HuH-7 (cell line): ENCODE measurements at places on chromosomes 1 and 21.

DNA sequence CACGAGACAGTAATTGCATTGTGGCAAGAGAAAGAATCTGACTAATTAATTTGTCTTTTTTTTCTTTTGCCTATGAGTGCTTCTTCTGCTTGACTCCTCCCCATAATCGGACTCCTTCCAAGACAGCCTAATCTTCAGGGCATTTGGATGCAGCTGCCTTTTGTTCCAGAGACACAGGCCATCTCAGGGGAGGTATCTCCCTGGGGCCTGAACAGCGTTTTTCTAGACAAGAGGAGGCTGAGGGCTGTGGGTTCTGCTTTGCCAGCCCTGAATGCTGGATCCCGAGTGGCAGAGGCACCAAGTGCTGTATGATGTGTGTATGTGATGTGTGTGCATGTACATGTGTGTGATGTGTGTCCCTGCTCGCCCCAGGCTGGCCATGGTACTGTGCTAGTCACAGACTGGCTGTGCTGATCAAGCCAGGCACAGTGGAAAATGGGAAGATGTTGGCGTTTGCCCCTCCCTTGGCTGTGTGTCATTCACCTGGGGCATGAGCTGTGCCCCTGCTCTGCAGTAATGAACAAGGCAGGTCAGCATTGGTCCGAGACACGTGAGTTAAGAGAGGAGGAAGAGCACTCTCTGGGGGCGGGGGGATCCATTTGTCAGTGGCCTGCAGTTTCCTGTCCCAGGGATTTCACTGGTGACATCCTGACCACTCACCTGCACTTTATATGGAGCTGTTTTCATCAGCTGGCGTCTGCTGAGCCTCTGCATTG lies 77.2 kb downstream of the ADARB1 start:
- DNase-seq: no peak

DNA sequence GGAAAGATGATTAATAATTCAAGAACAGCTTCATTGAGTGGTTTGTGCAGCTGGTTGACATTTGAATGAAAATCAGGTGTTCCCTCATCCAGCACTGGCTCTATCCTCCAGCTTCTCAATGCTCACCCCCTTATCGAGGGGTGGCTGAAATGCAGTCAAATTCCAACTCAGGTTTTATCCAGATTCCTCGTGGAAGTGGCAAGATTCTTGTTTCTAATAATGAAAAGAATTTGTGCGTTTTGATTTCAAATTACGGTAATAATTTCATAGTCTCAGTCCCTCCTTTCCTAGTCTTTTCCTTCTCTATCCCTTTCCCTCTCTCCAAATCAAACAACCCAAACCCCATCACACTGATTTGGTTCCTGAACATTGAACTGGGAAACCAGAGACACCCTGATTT lies 3.1 kb downstream of the CNIH3 start:
- DNase-seq: no peak

DNA sequence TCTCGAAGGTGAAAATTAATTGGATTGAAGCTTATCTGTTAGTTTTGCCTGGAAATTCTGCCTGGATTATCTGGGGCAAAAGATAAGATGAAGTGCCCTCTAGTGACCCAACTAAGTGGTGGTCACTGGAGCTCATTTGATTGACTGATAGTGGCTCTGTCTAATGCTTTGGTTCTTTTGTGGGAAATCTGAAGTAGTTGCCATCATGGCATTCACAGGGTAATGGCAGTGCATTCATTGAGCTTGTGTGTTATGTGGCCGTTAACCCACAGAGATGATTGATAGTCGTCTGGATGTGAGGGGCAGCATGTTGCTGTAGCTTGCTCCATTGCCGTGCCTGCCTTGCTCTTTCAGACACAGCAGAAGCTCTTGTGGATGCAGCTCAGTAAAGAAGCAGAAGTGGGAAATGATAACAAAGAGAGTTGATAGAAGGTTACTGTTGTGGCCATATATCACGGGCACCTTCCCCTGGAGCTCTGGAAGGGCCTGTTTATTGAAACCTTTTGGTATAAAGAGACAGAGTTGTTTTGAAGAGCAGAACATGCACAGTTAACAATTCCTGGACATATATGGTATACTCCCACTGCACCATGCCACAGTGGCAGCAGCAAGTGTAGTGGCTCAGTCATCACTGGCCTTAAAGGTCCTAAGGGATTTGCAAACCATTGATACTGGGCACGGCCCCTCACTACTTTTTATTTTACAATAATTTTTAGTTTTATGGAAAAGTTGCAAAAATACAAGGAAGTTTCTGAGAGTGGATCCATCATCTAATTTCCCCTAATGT lies 42.0 kb downstream of the CXADR start:
- peak; percentile 26 for DNase-seq

- no peak for DNase-seq
Measured at GRCh38 chr1:240804475-240804874, 192.5 kb upstream of the GREM2 start.

GRCh38 chr1:213680677-213681325 lies 307.0 kb upstream of the PROX1 start:
- no peak for DNase-seq

- DNase-seq: peak; percentile 81
Measured at GRCh38 chr1:15584489-15585363, at the start of gene AGMAT. Gene AGMAT, minus strand, starts transcription at chr1:15585051. Its CDS starts 84 bp downstream, at chr1:15584967.

DNA sequence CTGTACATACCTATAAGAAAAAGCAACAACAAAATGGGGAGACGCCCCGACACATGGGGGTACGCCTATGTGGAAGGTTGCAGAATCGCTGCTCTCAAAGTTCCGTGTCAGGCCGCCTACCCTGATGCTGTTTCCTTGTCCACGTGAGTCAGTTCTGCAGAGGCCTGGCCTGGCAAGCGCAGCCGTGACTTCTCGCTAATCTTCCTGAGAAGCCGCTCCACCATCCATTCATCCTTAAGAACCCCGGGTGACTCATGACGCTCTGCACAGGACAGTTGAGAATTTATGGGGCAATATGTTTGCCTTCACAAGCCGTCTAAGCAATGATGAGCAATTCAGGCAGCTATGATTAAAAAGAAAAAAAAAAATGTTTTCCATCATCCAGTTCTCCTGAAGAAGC lies 122.3 kb upstream of the TMPRSS2 start:
- DNase-seq: no peak

GRCh38 chr1:72230746-72231145 lies 51.6 kb downstream of the NEGR1 start:
- no peak for DNase-seq

- DNase-seq: no peak
Measured at GRCh38 chr1:42961312-42962091, 2.8 kb upstream of the SLC2A1 start.

- no peak for DNase-seq
Measured at GRCh38 chr1:232333419-232333767, 296.5 kb downstream of the SIPA1L2 start.

- DNase-seq: no peak
Measured at GRCh38 chr1:77781683-77782082, 2.2 kb downstream of the MIGA1 start.

DNA sequence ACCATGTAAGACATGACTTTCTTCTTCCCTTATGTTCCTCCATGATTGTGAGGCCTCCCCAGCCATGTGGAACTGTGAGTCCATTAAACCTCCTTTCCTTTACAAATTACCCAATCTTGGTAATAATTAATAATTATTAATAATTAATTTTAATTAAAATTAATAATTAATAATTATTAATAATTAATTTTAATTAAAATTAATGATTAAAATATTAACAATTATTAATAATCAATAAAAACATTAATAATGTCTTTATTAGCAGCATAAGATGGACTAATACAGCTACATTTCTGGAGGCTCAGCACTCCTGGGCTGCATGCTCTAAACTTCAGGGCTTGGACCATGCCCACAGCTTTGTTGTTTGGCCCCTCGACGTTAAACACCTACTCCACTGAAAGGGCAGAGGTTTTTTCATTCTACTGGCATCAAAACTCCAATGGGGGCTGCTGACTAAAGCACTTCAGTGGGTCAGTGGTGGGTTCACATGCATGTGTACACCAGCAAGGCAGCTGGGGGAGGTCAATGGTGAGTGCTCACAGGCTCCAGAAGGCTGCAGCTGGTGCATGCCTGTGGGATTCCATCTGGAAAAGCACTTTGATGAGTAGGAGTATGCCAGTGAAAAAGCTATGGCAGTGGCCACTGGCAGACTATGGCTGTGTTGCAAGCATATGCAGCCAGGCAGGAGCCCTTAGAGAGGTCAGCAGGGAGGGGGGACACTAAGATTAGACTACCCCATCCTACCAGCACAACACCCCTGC lies 561.3 kb downstream of the NCAM2 start:
- DNase-seq: no peak

DNA sequence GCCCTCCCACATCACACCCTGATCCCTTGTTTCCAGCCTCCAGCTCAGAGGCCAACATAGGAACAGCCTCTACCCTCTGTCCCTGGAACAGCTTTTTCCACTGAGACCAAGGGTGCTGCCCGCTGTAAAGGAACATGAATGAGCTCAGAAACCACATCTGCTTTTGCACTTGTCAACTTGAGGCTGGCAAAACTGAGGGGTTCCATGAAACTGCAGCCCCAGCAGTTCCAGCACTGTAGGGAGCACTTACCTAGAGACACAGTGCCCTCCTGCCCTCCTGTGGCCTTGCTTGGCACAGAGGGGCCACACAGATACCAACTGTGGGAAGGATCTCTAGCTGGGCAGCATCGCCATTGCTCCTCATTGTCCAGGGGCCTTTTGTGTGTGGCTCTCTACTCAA lies 51.7 kb downstream of the ITPKB start:
- no peak for DNase-seq

GRCh38 chr1:36657826-36658225 lies 175.1 kb upstream of the CSF3R start:
- DNase-seq: no peak

GRCh38 chr1:229940684-229941083 lies 126.4 kb upstream of the GALNT2 start:
- no peak for DNase-seq

GRCh38 chr1:42175314-42176054 lies 10.9 kb upstream of the GUCA2A start:
- no peak for DNase-seq

- no peak for DNase-seq
Measured at GRCh38 chr1:167669209-167670124, 39.4 kb downstream of the RCSD1 start.

- no peak for DNase-seq
Measured at GRCh38 chr1:5737081-5737480, 255.1 kb downstream of the NPHP4 start.

- no peak for DNase-seq
Measured at GRCh38 chr1:4797016-4797410, 142.6 kb downstream of the AJAP1 start.

- DNase-seq: no peak
Measured at GRCh38 chr1:95627244-95627643, 393.2 kb downstream of the RWDD3 start.

GRCh38 chr1:21640653-21641052 lies 28.5 kb downstream of the RAP1GAP start:
- DNase-seq: no peak

DNA sequence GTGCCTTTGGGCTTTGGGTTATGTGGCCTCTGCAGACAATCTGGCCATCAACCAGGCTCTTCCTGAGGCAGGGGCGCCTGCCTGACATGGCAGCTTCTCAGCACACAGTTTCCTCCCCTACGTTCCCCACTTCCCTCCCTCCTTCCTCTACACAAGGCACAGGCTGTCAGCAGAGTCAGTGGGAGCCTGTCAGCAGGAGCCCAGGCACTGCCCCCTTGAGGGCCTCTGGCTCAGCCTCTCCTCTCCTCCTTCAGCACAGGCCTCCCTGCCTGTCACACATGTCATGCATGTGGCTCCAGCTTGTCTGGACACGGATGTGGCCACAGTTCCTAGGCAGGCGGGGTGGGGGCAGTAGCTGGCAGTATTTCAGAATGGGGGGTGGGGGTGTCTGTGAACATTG lies 52.2 kb upstream of the ARTN start:
- DNase-seq: no peak

- DNase-seq: peak; percentile 41
Measured at GRCh38 chr1:183244466-183244865, 58.4 kb downstream of the LAMC2 start.

GRCh38 chr21:30491963-30492428 lies at the start of gene KRTAP19-3:
Gene KRTAP19-3, minus strand, starts transcription at chr21:30492013. Its CDS starts 56 bp downstream, at chr21:30491957.
- no peak for DNase-seq

GRCh38 chr1:159835356-159835755 lies 8.7 kb downstream of the SLAMF8 start:
- DNase-seq: no peak

DNA sequence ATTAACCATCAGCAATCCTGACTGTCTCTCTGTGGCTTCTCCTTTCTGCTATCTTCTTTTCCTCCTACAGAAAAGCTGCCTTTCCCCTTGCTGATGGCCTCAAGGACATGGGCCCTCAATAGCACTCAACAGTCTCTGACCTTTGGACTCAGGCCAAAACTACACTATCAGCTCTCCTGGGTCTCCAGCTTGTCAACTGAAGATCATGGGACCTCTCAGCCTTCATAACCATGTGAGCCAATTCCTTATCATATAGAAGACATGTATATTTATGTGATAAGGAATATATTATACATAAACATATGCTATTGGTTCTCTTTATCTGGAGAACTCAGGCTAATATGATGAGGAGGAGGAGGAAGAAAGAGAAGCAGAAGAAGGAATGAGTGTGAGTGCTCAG lies 91.8 kb upstream of the GJB5 start:
- no peak for DNase-seq

DNA sequence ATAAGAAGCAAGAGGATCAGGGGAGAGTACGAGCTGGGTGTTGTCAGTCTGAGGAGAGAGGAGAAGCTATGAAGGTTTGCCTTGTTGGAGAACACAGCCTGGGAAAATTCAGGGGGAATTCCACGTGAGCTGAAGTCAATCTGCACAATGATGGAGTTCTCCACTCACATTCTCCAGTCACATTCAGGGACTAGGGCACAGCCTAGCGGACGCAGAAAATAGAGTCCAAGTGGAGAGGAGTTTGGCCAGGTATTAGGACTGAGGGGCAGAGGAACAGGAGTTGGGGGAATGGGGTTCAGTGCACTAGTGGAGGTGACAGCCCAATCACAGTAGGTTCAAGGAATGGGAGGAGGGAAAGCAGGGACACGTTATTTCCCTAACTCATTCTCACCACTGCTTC lies 124.0 kb downstream of the KCNH1 start:
- no peak for DNase-seq

DNA sequence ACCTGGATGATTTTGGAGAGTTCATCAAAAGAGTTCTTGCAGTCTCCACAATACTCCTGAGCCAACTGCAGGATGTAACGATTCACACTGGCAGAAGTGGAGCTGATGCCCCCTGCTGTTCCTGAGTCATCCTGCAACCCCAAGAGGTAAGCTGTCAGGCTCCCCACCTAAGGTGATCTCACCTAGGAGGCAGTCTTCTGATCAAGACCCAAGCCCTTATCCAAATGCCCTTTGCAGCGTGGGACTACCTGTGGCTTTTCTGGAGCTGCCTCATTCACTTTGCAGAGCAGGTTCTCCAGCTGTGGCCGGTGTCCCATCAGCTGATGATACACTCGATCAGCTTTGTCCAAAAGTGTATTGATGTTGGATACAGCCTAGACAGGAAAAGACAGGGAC lies 96.4 kb downstream of the UBR4 start:
- DNase-seq: peak; percentile 62

GRCh38 chr1:111906816-111907215 lies 82.7 kb downstream of the KCND3 start:
- no peak for DNase-seq

- DNase-seq: no peak
Measured at GRCh38 chr1:77412820-77413530, 131.2 kb downstream of the AK5 start.

- DNase-seq: peak; percentile 66
Measured at GRCh38 chr21:44911384-44912157, 9.1 kb downstream of the ITGB2 start.

- peak; percentile 39 for DNase-seq
Measured at GRCh38 chr1:206470692-206471414, 577 bp downstream of the IKBKE start.
